Adipose tissue (tissue), 3 donors: ENCODE measurements at places on chromosomes 7 and 10. TPM values are rescaled to one million over a fixed set of nuclear protein-coding genes. Genes with fewer than 3 reads are reported as not detected.

Gene BNIP3
- polyA plus RNA-seq, result 57.9 TPM

Gene OR6V1
- polyA plus RNA-seq, result not detected

Gene MNX1
- polyA plus RNA-seq, result 0.13 TPM

Gene CDK1
- 0.38 TPM for polyA plus RNA-seq

Gene ZP3
- polyA plus RNA-seq, result 2.2 TPM

Gene CALML5
- 0.09 TPM for polyA plus RNA-seq

Gene MLLT10
- polyA plus RNA-seq, result 10.6 TPM

Gene GRM8
- polyA plus RNA-seq, result not detected

Gene USP6NL
- polyA plus RNA-seq, result 8.8 TPM

Gene RPEL1
- polyA plus RNA-seq, result not detected

Gene DGKI
- 0.21 TPM for polyA plus RNA-seq

Gene RABGEF1
- polyA plus RNA-seq, result 26.2 TPM
